Heart right ventricle (tissue), 16 donors: ENCODE measurements at places on chromosomes 2 and 18. TPM values are rescaled to one million over a fixed set of nuclear protein-coding genes. Genes with fewer than 3 reads are reported as not detected.

DNA sequence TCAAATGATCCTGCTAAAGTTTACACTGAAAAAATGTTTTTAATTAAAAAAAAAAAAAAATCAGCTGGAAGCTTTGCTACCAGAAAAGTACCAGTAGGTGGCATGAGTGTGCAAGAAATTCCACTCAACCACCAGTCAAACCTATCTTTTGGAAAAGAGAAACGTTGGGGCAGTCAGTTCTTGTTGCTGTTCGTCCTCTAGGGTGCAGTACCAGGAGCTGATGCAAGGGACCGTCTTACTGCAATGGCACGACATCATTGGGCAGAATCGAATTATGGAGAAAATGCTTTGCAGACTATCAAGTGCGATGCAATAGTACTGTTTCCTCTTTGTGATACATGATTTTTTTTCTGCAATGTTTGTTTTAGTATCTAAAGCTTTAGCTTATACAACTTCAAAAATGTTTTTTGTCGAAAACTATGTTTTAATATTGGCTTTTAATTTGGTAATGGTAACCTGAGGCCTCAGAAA, 18.3 kb downstream of the YPEL5 start:
- DNase-seq, result no peak

DNA sequence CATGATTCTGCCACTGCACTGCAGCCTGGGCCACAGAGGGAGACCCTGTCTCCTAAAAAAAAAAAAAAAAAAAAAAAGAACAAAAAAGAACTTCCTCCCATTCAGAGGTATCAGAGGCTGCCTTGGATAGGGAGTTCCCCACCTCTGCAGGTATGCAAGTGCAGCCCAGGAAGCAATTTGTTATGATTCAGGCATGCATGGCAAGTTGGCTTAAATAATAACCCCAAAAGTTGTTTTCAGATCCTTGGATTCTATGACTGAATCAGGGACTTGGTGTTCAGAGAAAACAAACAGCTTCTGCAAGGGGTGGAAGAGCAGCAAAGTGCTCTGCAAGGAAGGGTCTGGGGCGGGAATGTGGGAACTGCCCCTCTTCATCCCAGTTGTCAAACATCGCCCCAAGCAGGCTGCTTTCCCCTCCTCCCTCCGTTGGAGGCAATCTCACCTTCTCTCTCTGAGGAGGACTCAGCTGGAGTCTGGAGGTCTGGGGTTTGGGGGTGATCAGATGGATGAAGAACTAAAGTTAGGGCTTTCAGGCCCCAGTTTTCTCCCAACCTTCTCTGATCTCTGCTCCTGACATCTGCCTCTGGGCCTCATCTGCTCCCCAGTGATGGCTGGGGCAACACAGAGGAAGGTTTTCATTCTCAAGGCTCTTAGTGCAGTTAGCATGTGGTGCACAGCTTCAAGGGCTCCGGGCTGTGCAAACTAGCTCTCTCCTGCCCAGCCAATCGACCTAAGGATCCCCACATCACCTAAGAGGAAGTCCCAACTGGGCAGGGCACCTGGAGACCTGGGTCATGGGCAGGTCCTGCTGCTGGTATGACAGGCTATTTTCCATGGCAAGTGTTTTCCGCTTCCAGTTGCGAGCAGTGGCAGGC, 3.5 kb upstream of the GDF7 start:
- DNase-seq, result no peak

DNA sequence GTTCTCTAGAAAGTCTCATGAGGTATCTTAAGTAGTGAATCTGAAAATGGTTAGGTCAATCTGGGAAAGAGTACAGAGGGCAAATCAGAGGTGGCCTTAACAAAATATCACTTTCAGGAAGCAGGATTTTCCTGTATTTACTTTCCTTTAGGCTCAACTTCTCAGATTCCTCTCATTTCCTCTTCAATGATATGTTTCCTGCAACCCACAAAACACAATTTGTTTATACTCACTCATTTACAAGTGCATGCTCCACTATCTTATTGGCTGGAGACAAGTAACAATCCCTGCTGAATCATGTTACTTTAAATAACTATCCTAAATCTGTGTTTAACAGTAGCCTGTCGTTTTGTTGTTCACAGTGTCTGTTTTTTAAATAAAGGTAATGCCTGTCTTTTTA, 228.1 kb downstream of the DSC3 start:
- DNase-seq, result no peak

GRCh38 chr2:27796791-27797765, 25.6 kb downstream of the MRPL33 start:
- peak; percentile 50 for DNase-seq

DNA sequence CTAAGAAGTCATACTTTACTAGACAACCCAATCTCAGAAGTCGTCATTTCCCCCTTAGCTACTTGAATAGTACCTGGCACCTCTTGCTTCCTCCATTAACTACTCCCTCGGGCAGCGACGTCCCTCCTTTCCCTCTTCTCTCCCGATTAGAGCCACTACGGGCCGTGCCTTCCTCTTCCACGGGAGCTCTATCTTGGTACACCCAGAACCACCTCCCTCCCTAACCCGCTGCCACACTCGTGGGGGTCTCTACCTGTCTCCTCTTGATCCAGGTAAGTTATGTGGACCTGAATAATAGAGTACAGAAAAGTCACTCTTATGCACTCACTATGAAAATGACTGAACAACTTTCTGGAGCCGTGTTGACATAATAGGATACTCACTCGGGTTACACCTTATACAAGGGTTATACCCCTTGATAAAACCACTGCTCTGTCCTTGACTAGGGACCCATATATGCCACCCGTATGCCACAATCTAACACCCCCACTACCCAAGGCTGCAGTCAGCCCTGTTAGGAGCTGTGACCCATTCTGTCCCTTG, 595 bp upstream of the HDHD2 start:
- peak; percentile 20 for DNase-seq

DNA sequence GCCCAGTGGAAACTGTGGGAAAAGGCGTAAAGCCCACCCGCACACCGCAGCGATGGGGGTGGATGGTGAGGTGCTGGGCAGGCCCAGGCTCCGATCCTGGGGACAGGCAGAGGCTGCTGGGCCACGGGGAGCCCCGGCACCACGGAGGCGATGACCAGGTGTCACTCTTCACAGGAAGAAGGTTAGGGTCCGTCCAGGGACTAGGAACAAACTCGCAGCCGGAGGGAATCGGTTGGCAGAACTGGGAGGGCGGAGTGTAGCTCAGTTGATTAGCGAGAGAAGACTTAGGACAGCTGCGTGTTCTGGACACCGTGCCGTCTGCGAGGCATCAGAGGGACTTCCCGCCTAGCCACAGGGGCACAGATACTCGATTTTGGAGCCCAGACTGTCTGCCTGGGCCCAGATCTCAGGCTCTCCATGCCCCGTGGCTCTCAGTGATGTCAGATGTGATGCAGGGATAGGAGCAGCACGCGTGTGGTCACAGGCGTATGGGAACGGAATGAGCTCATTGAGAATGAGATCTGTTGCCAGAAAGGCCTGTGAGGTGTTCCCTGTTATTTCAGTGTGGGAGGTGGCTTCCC, 16.1 kb upstream of the ALLC start:
- DNase-seq, result no peak

- peak; percentile 57 for DNase-seq
Measured at GRCh38 chr2:219155054-219155644, 5.5 kb downstream of the NHEJ1 start.

GRCh38 chr18:57630754-57631595, 9.3 kb upstream of the NARS1 start:
- no peak for DNase-seq

- DNase-seq, result no peak
Measured at GRCh38 chr2:96838345-96839292, 5.2 kb downstream of the ANKRD23 start.

DNA sequence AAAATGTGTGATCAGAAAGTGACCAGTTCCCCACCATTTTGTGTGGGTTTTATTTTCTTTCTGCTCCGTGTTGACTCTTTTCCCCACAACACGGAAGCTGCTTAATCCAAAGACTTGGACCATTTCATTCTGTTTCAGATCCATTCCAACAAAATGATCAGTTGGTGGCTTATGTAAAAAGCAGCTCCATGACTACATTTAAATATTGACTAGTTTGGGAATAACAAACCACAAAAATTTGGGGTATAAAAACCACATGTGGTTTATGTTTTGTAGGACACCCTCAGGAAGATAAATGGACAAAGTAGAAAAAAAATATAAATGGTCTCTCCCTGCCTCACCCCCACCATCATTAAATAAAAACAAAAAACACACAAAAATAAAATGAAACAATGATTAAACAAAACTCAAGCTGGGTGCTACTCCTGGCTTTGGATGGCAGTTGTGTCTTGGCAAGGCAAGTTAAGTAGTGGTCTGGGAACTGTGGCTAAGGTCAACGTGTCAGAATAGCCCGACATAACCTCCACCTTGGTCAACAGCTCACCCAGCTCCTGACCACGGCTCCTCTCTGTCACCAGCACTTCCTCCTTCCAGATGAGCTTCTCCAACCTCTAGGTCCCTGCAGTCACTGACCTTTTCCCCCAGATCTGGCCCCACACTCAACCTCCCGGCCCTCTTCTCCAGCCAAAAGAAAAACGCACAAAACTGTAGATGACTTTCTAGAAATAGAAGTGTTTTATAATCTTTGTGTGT, 12.8 kb upstream of the WIPF1 start:
- no peak for DNase-seq

DNA sequence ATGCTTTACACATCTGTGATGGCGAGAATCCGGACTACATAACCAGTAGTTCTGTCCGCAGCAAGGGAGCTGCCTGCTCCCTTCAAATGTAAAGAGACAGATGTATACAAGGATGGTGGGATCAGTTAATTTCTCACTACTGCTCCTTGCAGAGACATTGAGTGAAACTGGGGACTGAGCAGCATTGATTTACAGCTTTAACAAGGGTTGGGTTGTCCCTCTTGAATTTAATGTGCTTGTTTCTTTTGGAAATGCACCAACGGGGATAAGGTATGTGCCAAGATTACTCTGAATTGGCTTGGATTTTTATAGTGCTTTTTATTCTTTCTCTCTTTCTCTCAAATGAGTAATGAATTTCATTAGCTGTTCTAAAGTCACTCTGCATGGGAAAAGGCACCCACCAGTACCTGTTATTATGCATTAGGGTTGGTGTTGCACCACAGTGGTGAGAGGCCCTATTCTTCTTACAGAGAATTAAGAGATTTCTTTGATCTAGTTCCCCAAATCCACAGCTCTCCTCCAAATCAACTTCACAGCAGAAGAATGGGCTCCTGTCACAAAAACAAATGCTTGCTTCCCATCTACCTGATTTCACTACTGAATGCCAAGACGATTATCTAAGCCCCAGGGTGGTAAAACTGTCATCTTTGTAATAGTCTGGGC, 107.6 kb downstream of the DOCK10 start:
- no peak for DNase-seq

GRCh38 chr2:144431392-144431783, 88.5 kb downstream of the ZEB2 start:
- DNase-seq, result no peak

DNA sequence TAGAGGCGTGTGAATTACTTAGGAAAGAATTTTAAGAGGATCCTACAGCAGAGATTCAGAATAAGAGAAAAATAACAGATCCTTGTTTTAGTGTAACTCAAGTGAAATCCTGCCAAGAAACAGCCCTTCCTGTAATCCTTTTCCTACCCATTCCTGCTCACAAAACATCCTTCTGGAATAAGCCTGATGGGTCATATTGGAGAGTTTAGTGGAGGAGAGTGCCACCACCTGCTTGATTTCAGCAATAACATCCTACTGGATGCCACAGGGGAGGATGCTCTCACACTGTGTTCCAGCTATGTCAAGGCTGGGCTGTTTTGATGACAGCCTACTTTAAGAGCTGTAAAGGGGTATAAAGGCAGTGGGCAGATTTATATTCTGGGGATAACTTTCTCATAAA, 54.8 kb upstream of the CCDC178 start:
- no peak for DNase-seq

GPR155 gene
- 12.1 TPM for total RNA-seq

GREB1L gene
- 14.1 TPM for total RNA-seq

- DNase-seq, result no peak
Measured at GRCh38 chr18:28161608-28162599, 15.0 kb downstream of the CDH2 start.

TMEM247 gene
- total RNA-seq, result not detected

- DNase-seq, result no peak
Measured at GRCh38 chr2:169619946-169620345, 35.8 kb downstream of the PPIG start.

- DNase-seq, result no peak
Measured at GRCh38 chr18:10045296-10045891, 131.6 kb downstream of the VAPA start.

NEU2 gene
- not detected for total RNA-seq

DNA sequence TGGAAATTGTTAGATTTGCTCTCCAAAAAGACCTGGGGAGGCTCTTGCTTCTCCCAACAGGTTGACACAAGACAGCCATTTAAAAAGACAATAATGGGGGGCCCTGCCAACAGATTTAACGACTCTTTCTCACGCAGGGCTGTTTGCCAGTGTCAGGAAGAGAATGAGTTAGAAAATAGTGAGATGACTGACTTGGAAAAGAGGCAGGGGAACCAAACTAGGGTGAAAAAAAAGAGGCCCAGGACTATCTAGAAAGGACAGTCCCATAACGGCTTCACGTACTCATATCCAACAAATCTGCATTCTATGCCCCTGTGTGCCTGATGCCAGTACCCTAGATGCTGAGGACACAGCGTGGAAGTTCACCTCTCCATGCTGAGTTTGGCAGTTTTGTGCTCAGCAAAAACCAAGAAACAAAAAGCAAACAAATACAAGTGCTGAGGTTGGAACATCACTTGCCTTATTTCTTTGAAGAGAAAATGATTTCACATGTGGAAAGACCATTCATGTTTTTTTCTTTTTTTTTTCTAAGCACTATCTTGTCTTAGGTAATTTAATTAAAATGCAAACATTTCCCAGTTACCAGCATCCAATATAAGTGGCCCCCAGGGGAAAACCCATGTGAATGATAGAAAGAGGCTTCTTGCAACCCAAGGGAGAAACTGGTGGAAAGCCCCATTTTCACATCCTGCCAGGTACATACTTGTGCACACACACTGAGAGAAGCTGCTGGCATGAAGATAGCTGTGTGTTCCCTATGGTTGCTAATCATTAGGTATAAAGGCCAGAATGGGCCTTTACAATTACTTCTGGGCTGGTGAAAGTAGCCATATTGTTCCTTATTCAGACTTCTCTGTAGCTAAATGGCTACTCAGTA, 10.6 kb upstream of the WIPF1 start:
- no peak for DNase-seq

SPP2 gene
- not detected for total RNA-seq

DNA sequence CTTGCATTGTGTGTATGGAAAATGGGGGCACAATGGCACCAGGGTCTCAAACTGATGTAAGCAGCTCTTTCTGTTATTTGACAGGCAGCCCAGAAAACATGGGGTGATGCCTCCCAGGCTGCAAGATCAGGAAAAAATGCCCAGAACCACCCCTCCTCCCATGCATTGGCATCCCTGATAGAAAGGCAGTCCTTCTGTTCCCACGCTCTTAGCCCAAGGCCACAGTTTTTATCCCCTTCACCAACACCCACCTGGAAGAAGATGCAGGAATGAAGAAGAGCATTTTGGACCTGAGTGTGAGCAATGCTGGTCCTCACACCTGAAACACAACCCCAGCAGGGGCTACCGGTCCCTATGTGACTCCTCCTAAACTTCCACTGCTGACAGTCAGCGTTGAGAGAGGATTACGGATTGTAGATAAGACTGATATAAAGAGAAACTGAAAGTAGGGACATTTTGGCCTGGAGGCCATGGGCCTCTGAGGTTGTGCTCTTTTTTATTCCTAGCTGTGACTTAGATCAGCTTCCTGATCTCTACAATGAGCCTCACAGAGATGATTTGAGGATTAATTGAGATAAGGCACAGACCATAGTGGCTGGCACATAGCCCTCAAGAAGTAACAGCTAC, 386.0 kb upstream of the ATP5MC3 start:
- DNase-seq, result no peak
